Activated CD4-positive, alpha-beta T cell treated with anti-CD3 and anti-CD28 coated beads, Interleukin-2, amount 10 ng/mL, durations not matched to agents 7 days and 5 days (primary cell): ENCODE measurements at places on chromosomes 3 and 15. TPM values are rescaled to one million over a fixed set of nuclear protein-coding genes. Genes with fewer than 3 reads are reported as not detected.

- no peak for DNase-seq
Observed at GRCh38 chr3:108131475-108132134, 40.8 kb upstream of the CD47 start.

- DNase-seq = no peak
Observed at GRCh38 chr15:76791511-76791910, 113.6 kb downstream of the SCAPER start.

- DNase-seq = no peak
Observed at GRCh38 chr3:1235526-1236120, 142.8 kb downstream of the CNTN6 start.

GRCh38 chr3:186024210-186024609, 84.7 kb downstream of the ETV5 start:
- DNase-seq = no peak

Gene ITIH3
- not detected for total RNA-seq

- DNase-seq = peak; percentile 50
Observed at GRCh38 chr3:98557324-98558010, 25.7 kb downstream of the GPR15 start.

GRCh38 chr15:53910236-53910849, 67.9 kb upstream of the UNC13C start:
- DNase-seq = no peak

- no peak for DNase-seq
Observed at GRCh38 chr3:22959593-22959992, 243.5 kb upstream of the UBE2E2 start.
